Left colon (tissue), 2 donors: ENCODE measurements at places on chromosomes 4 and X.
A peak's percentile ranks its signal among the peaks of the same experiment; 100 is the strongest.

- DNase-seq: no peak
These were observed 551.4 kb upstream of the ADGRL3 start for GRCh38 chr4:60648774-60649173.

DNA sequence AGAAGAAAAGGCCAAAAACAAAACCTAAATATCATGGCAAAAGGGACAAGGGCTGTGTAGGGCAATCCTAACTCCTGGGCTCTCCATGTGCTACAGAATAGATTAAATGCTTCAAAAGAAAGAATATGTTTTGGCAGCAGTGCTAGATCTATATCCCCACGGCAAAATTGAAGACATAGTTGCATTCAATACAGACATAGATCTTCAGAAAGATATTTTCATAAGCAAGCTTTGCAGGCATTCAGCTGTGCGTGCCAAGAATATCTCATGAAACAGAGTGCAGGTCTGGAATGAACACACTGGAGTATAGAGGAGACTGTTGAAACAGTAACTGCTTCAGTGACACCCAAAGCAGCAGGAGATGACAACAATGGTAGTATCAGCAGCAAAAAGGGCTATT lies 1476.9 kb downstream of the ARAP2 start:
- DNase-seq: no peak

DNA sequence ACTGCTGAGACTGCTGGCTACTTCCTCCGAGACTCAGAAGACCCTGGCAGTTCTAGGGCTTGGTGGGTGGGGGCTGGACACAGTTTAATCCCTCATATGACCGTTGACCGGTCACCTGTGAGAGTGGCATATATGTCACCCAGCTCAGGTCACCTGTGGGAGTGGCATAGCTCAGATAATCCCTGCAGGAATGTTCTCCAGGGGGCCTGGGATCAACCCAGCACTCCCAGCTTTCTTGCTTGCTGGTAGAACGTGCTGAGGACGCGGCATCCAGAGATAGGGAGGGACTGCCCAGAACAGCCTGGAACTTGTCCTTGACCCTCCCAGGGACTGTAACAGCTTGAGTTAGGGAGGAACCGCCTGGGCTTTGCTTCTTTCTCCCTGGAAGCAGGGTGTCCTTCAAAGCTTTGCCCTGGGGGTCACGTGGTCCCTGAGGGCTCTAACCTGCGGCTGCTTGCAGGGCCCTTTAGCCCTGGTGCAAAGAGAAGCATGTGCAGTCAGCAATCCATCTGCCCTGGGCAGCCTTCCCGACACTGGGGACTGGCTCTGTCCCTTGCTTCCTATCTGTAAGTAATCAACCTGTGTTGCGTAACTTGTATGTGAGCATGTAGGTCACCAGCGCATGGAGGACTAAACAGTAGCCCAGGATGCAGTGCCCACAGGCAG lies 55.3 kb downstream of the ZFYVE28 start:
- no peak for DNase-seq

- DNase-seq: no peak
These were observed 70.8 kb downstream of the TBCK start for GRCh38 chr4:106245176-106245575.

DNA sequence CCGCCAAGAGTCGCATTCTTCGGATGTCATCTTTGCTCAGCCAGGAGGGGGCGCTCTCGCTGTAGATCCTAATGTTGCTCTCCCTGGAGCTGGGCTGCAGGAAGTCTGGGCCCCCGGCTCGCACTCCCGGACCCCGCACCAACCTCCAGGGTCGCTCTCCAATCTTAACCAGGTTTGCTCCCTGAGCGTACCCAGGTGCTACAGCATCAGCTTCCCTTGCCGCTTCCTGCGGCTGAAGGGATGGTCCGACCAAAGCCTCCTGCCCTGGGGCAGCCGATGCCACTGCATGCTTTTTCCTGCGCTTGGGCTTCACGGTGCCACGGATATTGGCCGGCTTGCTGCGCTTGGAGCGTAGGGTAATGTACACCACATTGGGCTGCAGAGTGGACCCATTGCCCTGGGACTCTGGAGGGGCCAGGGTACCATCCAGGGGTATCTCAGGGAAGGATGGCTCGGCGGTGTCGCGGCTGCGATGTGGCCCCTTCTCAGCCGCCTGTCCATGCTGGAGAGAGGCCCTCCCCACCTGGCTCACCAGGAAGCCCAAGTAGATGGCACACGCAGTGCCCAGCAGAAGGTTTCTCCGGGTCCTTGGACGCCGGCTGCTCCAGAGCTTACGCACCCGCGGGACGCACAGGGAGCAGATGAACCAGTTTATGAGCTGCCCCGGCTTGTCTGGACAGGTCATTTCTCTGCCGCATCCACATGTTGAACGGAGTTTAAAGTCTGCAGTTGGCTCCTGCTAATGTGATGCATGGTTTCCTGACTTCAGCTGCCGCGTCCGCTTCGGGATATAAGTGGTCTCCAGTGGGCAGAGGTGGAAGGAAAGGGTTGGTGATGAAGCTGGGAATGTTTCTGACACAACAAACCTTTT lies 1.9 kb downstream of the GASK1B start:
- DNase-seq: peak; percentile 57

- DNase-seq: no peak
These were observed 672.7 kb downstream of the CCSER1 start for GRCh38 chr4:90799895-90800294.

DNA sequence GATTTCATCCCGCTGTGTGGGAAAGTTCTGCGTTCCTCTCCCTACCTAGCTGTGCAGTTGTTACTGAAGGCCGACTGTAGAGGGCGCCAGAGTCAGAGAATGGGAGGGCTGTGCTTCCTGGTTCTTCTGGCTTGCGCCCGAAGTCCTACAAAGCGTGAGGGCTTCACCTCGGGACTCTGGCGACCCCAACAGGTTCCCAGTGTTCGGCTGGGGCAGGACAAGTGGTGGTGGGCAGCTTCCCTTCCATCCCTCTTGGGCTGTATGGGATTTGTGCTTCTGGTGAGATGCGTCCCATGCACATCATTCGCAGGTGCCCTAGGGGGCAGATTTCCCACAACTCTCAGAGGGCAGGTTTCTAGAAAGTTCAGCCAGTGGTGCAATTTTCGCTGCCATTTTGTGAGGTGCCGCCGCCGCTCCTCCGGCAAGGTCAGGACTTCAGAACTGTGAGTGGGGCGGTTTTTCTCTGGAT lies 27.3 kb downstream of the CT45A1 start:
- DNase-seq: no peak

- no peak for DNase-seq
These were observed 36.7 kb upstream of the H2AZ1 start for GRCh38 chr4:99986792-99987191.

DNA sequence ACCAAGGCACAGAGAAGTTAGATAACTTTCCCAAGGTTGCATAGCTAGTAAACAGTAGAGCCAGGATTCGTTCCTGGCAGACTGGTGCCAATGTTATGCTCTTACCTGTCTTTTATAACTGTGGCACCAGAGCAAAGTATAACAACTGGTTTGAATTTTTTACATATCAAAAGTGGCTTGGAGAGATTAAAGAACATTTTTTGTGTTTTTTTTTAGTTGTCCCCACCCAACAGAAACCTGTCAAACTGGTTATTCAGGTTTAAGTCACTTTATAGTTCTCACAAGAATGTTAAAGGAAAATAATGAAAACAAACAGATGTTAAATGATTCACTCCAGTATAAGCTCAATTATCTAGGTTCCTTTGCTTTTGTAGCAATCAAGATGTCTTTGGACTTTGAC lies 15.6 kb upstream of the FAM47E start:
- DNase-seq: no peak

DNA sequence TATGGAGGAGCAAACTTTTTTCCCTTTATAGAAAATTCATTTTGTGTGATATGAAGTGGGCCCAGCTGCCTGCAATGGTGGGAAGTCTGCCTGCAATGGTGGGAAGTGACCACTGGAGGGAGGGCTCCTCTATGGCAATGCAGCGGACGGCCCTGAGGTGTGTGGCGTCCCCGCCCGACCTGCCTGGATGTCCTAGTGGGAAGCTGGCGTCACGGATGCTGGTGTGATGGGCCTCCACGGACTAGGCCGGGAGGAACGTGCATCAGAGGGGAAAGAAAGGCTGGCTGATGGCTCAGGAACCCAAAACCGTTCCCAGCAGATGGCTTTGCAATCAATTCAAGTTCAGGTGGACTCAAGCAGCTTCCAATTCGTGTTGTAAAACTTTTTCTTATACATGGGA lies 177.9 kb downstream of the AFAP1 start:
- DNase-seq: peak; percentile 79
